ENCODE measurements at places on chromosomes 16 and 17. TPM values are rescaled to one million over a fixed set of nuclear protein-coding genes. Genes with fewer than 3 reads are reported as not detected.

GRCh38 chr16:50498431-50499155 is 49.6 kb upstream of the NKD1 start:
- peaks cover 1% of the 10 kb centered on the region for H3K27me3 ChIP-seq
- H3K27ac ChIP-seq, result no peak overlapping the region
- no peak overlapping the region for H3K4me3 ChIP-seq
- no peaks in the 10 kb centered on the region for H3K36me3 ChIP-seq

- no peaks in the 10 kb centered on the region for H3K36me3 ChIP-seq
- H3K27me3 ChIP-seq, result peaks cover 2% of the 10 kb centered on the region
- H3K27ac ChIP-seq, result no peak overlapping the region
- peaks cover 10% of the 10 kb centered on the region for H3K4me1 ChIP-seq
- no peak for DNase-seq
These were observed 115.4 kb downstream of the USP22 start for GRCh38 chr17:20927308-20927977.

GRCh38 chr17:45855691-45856336 is 11.1 kb downstream of the SPPL2C start:
- H3K27ac ChIP-seq, result no peak overlapping the region
- peaks cover 7% of the 10 kb centered on the region for H3K27me3 ChIP-seq
- no peak for DNase-seq
- H3K4me1 ChIP-seq, result no peaks in the 10 kb centered on the region
- no peaks in the 10 kb centered on the region for H3K36me3 ChIP-seq
- H3K4me3 ChIP-seq, result no peak overlapping the region

DNA sequence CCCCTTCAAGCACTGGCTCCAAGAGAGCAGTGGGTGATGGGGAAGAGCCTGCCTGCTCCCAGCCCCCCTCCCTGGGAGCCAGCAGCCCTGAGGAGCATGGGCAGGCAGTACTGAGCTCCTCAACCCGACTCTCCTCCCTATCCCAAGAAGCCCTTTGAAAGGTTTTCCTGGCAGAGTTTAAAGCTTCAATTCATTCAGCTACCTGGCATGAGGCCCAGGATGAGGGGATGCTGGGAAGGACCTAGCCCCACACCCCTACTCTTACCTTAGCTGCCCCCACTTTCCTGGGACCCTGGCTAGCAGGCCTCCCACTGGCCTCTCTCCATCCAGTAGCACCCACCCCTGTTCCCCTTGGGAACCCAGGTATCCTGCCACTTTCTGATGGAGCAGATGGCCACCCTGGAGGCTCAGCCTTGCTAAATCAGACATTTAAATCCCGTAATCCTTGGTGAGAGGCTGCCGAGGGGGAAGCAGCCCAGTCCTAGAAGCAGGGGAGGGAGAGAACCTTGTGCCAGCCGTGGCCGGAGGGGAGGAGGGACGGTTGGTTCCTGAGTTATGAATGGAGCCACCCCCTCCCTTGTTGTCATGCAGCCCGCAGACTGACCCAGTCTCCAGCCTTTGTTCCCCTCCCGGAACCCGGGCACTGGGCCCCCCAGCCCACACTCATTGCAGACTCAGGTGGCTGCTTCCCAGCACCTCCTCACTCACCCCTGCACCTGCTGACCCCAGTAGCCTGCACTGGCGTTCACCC is 17.1 kb downstream of the ATP1B2 start:
- peaks cover 16% of the 10 kb centered on the region for H3K36me3 ChIP-seq
- H3K27me3 ChIP-seq, result no peaks in the 10 kb centered on the region
- no peak overlapping the region for H3K27ac ChIP-seq

DNA sequence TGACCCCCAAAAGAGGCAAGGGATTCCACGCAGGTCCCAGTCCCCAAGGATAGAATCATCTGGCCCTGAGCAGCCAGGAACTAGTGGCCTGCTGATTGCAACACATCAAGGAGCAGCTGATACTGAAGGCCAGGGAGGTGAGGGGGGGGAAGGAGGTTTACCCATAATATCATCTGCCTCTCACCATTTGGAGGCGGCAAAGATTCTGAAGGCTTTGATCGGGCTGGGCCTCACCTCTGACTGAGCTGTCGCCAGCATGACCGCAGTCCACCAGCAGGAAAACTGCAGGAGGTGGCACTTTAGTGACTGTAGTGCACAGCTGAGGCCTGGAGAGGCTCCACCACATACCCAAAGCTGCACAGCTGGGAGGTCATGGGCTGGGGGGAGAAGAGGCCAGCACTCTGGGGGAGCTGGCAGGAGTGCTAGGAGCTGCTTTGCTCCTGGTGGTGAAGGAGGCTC is 20.5 kb upstream of the ITGA3 start:
- no peaks in the 10 kb centered on the region for H3K36me3 ChIP-seq
- no peak for DNase-seq
- no peak overlapping the region for H3K4me3 ChIP-seq
- H3K4me1 ChIP-seq, result no peaks in the 10 kb centered on the region
- no peak overlapping the region for H3K27ac ChIP-seq
- peaks cover 10% of the 10 kb centered on the region for H3K27me3 ChIP-seq

DNA sequence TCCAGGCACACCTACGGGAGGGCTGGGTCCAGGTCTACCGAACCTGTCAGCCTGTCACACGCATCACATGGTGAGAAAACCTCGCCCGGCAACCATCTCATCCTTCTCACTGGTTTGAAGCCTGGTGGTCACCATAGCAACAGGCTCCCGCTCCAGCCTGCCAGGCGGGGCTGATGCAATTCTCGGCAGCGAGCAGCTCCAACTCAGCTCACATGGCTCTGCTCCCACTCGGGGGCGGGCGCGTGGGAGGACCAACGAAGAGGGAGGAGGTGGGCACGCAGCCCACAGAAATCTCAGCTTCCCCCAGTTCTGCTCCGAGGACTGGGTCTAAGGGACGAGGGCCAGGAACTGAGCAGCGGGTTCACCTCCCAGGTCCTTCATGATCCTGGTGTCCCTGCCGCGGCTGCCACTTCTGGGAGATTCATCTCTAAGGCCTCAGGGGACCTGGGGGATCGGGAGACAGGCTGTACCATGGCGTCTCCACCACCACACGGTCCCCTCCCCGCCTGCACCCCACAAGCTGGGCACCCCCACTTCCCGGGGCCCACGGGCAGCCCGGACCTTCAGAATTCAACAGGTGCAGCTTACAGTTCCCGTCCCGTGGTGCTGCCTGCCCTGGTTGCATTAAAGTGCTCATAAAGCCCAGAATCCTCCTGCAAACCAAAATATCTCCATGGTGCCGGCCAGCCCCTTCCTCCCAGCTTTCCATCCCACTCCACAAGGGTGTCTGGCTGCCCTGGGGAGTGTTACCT is 25.8 kb downstream of the ABR start:
- peaks cover 5% of the 10 kb centered on the region for H3K27me3 ChIP-seq
- H3K27ac ChIP-seq, result no peak overlapping the region
- no peak for DNase-seq
- peaks cover 10% of the 10 kb centered on the region for H3K4me1 ChIP-seq
- H3K36me3 ChIP-seq, result peaks cover 5% of the 10 kb centered on the region
- no peak overlapping the region for H3K4me3 ChIP-seq

DNA sequence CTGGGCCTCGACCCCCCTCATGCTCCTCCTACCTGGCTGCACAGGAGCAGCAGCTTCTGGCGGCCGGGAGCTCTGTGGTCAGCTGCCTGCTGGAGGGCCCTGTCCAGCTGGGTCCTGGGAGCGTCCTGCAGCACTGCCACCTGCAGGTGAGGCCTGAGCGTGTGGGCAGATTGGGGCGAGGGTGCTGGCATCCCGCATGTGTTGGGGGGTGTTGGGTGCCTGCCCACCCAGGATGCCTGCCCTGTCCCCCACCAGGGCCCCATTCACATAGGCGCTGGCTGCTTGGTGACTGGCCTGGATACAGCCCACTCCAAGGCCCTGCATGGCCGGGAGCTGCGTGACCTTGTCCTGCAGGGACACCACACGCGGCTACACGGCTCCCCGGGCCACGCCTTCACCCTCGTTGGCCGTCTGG is 16.5 kb downstream of the FCSK start:
- H3K27ac ChIP-seq, result no peak overlapping the region
- H3K4me1 ChIP-seq, result no peaks in the 10 kb centered on the region
- no peak overlapping the region for H3K4me3 ChIP-seq
- no peaks in the 10 kb centered on the region for H3K36me3 ChIP-seq
- H3K27me3 ChIP-seq, result peaks cover 4% of the 10 kb centered on the region

DNA sequence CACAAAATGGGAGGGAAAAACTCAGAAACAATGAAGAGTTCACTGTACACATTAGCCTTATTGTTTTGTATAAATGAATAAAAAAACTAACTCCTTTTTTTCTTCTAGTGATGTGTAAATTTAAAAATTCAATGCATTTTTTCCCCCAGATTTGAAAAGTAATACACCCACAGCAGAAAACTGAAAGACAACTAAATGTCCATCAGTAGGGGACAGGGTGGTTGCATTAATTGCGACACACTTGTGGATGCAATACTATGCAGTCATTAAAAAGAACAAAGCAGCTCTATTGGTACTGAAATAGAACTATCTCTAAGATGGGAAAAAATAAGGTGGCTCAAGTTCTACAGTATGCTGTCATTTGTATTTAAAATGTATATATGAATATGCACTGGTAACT is 13.7 kb upstream of the WIPI1 start:
- DNase-seq, result no peak
- no peaks in the 10 kb centered on the region for H3K36me3 ChIP-seq
- H3K27ac ChIP-seq, result no peak overlapping the region
- H3K27me3 ChIP-seq, result no peaks in the 10 kb centered on the region
- no peak overlapping the region for H3K4me3 ChIP-seq

GRCh38 chr16:88013091-88013609 is 61.9 kb downstream of the BANP start:
- peaks cover 9% of the 10 kb centered on the region for H3K4me1 ChIP-seq
- DNase-seq, result no peak
- H3K36me3 ChIP-seq, result peaks cover 19% of the 10 kb centered on the region
- peaks cover 3% of the 10 kb centered on the region for H3K27me3 ChIP-seq
- H3K27ac ChIP-seq, result no peak overlapping the region

DNA sequence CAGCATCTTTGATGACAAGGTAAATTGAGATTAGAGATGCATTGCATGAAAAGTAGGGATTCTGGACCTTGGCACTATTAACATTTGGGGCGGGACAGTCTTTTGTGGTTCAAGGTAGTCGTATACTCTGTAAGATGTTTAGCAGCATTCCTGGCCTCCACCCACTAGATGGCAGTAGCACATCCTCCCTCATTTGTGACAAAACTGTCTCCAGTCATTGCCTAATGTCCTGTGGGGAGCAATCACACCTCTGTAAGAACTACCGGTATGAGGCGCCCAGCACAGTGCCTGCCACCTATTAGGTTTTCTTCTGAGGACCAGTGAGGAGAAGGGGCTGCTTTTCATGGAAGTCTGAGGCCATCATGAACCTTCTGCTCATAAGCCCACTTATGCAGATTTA is 180.8 kb downstream of the RBFOX1 start:
- DNase-seq, result no peak
- H3K4me3 ChIP-seq, result no peak overlapping the region
- H3K4me1 ChIP-seq, result no peaks in the 10 kb centered on the region
- no peak overlapping the region for H3K27ac ChIP-seq

DNA sequence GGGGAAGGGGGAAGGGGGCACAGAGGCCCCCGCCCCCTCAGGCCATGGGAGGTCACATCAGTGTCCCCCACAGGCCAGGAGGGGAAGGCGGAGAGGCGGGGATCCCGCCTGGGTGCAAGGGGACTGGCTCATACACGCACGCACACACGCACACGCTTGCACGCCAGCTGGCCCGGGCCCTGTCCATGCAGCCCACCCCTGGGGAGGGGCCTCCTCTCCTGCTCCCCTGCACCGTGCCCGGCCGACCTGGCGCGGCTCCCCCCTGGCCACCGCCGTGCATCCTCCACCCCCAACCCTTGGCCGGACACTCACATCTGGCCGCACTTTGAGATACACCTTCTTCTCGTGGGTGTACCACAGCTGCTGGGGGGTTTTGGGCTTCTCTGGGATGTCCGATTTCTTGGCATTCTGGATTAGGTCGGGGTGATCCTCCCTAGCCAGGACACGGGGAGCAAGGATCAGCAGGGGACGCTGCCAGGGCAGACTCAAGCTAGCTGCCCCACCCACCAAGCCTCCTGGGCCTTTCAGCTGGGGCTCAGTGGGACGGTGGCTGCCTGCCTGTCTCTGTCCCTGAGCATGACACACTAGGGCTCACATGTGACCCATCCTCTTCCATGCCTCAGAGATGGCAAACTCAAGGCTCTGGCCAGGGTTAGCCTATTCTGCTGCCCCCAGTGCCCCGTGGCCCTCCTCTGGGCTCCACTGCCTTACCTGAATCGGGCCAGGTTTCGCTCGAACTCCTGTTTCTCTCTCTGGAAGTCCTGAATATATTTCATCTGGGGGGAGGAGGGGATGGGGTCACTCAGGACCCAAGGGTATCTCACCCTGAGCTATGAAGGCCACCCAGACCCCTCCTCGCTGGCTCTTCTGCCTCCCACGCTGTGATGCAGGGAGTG is 6.7 kb downstream of the UBTF start:
- peaks cover 21% of the 10 kb centered on the region for H3K4me1 ChIP-seq
- H3K27ac ChIP-seq, result no peak overlapping the region
- peaks cover 46% of the 10 kb centered on the region for H3K36me3 ChIP-seq

DNA sequence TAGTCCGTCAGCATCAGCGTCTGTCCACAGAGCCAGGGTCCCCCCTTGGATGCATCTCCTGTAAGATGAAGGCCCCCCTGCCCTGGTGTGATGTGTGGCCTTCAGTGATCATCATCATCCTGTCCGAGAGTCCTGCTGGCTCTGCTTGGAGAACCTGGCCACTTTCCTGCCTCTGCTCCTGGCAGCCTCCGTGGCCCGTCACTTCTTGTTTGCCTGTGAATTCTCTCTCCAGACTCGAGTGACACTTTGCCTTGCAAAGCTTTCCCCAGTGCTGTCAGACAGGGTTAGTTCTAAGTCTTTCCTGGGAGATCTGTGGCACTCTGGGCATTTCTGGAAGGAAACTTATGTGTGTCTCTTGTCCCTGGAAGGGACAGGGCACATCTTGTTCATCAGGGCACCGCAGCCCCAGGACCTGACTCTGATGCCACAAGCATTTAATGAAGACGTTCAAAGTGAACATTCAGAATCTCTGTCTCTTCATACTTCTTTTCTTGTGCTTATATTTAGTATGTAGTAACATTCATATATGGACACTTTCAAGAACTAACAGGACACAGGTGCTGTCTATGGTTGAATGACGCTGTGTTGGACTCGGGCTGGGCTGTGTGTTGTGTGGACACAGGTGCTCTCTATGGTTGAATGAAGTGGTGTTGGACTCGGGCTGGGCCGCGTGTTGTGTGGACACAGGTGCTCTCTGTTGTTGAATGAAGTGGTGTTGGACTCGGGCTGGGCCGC is 68.5 kb downstream of the RPTOR start:
- no peaks in the 10 kb centered on the region for H3K36me3 ChIP-seq
- peaks cover 3% of the 10 kb centered on the region for H3K27me3 ChIP-seq
- no peak overlapping the region for H3K27ac ChIP-seq
- no peak overlapping the region for H3K4me3 ChIP-seq

GRCh38 chr17:1078831-1079561 is 82.1 kb downstream of the TIMM22 start:
- H3K4me1 ChIP-seq, result peaks cover 16% of the 10 kb centered on the region
- peaks cover 7% of the 10 kb centered on the region for H3K27me3 ChIP-seq
- no peak overlapping the region for H3K4me3 ChIP-seq

GRCh38 chr17:61150686-61151299 is 248.8 kb upstream of the TBX2 start:
- DNase-seq, result no peak
- H3K27me3 ChIP-seq, result peaks cover 1% of the 10 kb centered on the region
- no peak overlapping the region for H3K27ac ChIP-seq
- H3K36me3 ChIP-seq, result no peaks in the 10 kb centered on the region
- no peak overlapping the region for H3K4me3 ChIP-seq
- peaks cover 49% of the 10 kb centered on the region for H3K4me1 ChIP-seq

GRCh38 chr17:21253646-21254441 is 634 bp upstream of the NATD1 start:
- peak overlapping the region; percentile 81 for H3K4me3 ChIP-seq
- H3K36me3 ChIP-seq, result peaks cover 6% of the 10 kb centered on the region
- H3K27me3 ChIP-seq, result peaks cover 20% of the 10 kb centered on the region

Gene CFAP52
- not detected for total RNA-seq

Gene CHRNE
- 1.2 TPM for total RNA-seq

Gene C17orf78
- not detected for total RNA-seq

Gene KRTAP17-1
- total RNA-seq, result not detected

Gene MYH2
- total RNA-seq, result 0.69 TPM

Gene IRX3
- 30.5 TPM for total RNA-seq

Gene NGFR
- total RNA-seq, result 4.5 TPM

Gene CTRB2
- total RNA-seq, result not detected

Data from endothelial cell (in vitro differentiated cells).